ENCODE measurements at places on chromosomes 11 and 22.
A peak's percentile ranks its signal among the peaks of the same experiment; 100 is the strongest.

- no peak for DNase-seq
These were observed 157.7 kb downstream of the ADAMTS15 start for GRCh38 chr11:130606178-130606577.

- DNase-seq = no peak
These were observed 81.8 kb downstream of the TTC17 start for GRCh38 chr11:43440486-43440885.

- DNase-seq = no peak
These were observed 94.9 kb downstream of the SEZ6L start for GRCh38 chr22:26264162-26264561.

GRCh38 chr11:27227736-27228135 is 135.3 kb downstream of the CCDC34 start:
- no peak for DNase-seq

- DNase-seq = no peak
These were observed 3.2 kb downstream of the NELL1 start for GRCh38 chr11:20672575-20672974.

DNA sequence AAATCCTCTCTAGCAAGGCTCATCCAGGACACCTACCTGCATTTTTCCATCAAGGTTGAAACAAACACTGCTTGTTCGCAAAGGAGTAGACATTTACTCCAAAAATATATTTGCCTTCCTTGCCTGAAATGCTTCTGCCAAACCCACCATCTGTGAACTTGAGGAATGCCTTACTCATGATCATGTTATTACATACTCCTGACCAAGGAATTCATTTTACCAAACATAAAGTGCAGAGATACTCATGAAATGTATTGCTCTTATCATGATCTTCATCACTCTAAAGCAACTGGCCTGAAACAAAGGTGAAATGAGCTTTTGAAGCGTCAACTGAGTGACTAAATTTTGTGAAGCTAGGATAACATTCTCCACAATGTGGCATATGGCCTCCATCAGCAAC is 243.1 kb upstream of the CCDC179 start:
- DNase-seq = peak; percentile 21

GRCh38 chr22:34966980-34967565 is 98.9 kb upstream of the ISX start:
- peak; percentile 56 for DNase-seq

DNA sequence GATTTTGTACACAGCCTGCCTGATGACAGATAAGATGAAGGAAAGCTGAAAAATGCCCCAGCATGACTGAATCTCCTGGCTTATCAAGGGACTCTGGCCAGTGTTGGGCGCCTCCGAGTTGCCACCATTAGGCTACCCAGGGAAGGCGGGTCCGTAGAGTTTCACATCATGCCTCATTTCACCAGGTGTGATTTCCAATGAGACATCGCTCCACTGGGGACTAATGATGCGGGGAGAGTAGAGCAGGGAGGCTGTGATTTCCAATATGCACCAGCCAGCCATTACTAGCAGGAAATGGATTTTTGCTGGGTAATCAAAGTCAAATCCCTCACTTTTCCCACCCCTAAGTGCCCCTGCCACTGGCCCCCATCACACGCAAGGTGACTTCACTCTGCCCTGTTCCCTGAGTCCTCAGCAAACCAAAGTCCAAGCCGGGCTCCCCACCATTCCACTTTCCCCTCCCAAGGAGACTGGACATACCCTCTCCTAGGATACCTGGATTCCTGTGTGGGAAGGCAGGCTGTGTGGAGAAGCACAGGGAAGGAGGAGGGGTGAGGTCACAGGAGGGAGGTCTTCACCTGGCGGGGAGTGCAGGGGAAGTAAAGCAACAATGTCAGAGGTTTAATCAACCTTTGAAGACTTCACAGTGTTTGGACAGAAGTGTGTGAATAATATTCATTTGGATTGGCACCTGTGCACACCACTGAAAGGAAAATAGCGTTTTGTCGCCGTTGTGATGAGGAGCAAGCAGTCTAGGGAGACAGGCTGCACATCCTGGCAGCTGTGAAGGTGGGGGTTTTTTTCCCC is 613.3 kb upstream of the CADM1 start:
- DNase-seq = no peak

GRCh38 chr11:115959081-115959486 is 454.9 kb upstream of the CADM1 start:
- no peak for DNase-seq

- no peak for DNase-seq
These were observed 13.1 kb downstream of the NUMA1 start for GRCh38 chr11:72067266-72067665.

DNA sequence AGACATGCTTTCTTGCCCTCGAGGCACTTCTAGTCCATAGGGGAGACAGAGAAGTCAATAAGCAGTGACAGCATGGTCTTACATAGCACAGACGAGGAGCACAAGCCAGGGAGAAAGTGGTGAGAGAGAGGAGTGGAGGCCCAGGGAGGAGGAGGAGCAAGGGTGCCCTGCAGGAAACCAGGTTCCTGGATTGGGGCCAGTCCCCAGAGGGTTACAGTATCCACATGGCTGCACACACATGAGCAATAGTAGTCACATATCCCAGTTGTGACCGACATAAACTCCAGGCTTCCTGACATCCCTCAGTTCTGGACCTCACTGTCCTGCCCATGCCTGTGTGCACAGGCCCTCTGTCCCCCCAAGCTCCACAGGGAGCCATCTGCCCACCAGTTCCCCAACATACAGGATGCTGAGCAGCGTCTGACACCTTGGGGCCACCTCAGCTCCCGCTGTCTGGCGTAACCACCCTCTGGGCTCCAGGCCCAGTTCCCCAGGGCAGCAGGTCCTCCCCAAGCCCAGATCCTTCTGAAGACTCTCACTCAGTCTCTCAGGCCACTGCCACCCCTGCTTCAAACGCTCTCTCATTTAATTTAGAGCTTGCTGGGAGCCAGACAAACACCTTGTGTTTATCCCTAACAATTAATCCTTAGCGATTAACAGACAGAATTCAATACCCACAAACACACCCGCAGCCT is 53.7 kb downstream of the DSCAML1 start:
- no peak for DNase-seq

- DNase-seq = no peak
These were observed 363.7 kb upstream of the ISX start for GRCh38 chr22:34702279-34702678.

- no peak for DNase-seq
These were observed 34.7 kb upstream of the MYH9 start for GRCh38 chr22:36422287-36423014.

GRCh38 chr11:125264100-125265022 is 99.8 kb downstream of the PKNOX2 start:
- DNase-seq = no peak

- DNase-seq = no peak
These were observed 300.3 kb downstream of the ST3GAL4 start for GRCh38 chr11:126655807-126656128.

GRCh38 chr11:74682731-74683278 is 48.4 kb downstream of the CHRDL2 start:
- no peak for DNase-seq

DNA sequence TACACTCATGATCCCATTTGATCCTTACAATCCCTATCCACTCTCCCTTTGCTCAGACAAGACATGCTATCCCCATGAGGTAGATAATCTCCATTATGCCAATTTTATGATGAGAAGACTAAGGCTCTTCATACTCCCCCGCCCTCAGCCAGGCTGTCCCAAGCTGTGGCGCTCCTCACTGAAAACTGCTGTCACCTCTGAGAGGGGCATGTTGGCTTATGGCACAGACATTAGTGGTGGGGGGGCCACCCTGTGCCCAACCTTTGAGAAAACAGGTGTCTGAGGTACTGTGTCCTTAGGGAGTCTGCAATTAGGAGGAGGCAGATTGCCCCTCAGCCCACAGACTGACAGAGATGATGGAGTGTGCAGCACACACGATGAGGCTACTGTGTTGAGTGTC is 2.4 kb downstream of the DDTL start:
- DNase-seq = no peak

- no peak for DNase-seq
These were observed 5.3 kb downstream of the SPTBN2 start for GRCh38 chr11:66723693-66724092.

GRCh38 chr22:42967005-42967404 is 47.9 kb downstream of the PACSIN2 start:
- no peak for DNase-seq

GRCh38 chr11:68438658-68439259 is 21.8 kb upstream of the PPP6R3 start:
- no peak for DNase-seq

DNA sequence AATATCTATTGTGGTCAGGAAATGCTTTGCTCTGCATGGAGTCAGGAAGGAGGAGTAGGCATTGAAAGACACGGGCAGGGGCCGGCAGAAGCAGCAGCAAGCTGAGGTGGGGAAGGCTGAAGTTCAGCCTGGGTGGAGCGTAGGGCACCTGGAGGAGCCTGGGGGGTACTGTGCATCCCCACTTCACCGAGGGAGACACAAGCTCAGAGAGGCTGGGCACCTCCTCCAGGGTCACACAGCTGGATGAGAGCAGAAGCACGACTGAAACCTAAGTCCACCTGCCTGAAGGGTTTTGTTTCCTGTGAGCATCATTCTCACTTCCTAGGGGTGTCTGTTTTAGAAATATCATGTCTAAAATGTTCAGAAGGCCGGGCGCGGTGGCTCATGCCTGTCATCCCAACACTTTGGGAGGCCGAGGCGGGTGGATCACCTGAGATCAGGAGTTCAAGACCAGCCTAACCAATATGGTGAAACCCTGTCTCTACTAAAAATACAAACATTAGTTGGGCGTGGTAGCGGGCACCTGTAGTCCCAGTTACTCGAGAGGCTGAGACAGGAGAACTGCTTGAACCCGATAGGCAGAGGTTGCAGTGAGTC is 138.3 kb downstream of the MPPED1 start:
- DNase-seq = no peak

DNA sequence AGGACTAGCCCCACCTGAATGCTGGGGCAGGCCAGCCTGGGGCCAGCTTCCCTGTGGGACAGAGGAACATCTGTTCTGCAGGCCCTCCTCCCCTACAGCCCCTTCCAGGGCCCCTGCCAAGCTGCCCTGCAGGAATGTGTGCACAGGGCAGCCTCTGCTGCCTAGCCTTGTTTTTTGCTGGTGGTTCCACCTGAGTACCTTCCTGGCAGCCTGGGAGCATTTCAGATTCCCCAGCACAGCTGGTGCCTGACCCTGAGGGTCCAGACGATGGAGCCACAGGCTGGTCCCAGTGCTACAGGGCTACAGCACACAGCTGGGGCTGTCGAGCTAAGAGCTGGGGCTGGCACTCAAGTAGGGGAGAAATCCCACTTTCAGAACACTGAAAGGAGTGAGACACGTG is 22.3 kb upstream of the GPR83 start:
- DNase-seq = no peak

DNA sequence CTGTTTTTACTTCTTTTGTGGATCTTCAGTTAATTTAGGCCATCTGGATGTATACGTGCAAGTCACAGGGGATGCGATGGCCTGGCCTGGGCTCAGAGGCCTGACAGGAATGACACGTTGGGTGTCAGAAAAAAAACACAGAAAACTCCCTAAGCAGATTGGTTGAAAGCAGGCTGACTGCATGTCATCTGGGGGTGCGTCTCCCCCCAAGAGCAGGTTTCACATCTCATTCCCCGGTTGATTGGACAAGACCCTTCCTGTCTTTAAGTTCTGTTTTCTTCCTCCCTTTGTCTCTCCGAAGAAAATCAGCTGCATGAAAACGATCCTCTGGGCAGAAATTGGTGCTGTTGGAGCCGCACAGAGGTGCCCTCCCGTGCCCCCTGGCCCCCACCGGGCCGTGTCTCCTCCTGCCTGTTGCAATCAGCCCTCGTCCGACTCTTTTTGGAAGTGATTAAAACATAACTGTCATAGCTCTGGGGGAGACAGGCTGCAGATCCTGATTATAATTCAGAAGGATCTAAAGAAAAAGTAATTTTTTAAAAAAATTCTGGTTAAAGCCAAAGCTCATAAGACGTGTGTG is 71.8 kb upstream of the PARVG start:
- DNase-seq = peak; percentile 30

DNA sequence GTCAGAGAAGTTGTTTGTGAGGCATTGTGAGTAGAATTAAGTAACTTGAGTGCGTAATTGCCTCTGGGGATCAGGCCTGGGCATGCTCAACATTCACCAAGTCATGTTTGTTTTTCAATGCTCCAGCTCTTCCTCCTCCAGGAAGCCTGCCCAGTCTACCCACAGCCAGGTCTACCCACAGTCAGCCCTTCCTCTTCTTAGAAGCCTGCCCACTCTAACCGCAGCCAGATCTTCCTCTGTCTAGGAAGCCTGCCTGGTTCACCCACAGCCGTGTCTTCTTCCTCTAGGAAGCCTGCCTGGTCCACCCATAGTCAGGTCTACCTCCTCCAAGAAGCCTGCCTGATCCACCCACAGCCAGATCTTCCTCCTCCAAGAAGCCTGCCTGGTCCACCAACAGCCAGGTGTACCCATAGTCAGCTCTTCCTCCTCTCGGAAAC is 25.0 kb downstream of the LRP5 start:
- no peak for DNase-seq

GRCh38 chr11:123452794-123453193 is 22.7 kb downstream of the GRAMD1B start:
- DNase-seq = no peak

GRCh38 chr11:38005597-38005996 is 1407.6 kb upstream of the RAG2 start:
- no peak for DNase-seq

DNA sequence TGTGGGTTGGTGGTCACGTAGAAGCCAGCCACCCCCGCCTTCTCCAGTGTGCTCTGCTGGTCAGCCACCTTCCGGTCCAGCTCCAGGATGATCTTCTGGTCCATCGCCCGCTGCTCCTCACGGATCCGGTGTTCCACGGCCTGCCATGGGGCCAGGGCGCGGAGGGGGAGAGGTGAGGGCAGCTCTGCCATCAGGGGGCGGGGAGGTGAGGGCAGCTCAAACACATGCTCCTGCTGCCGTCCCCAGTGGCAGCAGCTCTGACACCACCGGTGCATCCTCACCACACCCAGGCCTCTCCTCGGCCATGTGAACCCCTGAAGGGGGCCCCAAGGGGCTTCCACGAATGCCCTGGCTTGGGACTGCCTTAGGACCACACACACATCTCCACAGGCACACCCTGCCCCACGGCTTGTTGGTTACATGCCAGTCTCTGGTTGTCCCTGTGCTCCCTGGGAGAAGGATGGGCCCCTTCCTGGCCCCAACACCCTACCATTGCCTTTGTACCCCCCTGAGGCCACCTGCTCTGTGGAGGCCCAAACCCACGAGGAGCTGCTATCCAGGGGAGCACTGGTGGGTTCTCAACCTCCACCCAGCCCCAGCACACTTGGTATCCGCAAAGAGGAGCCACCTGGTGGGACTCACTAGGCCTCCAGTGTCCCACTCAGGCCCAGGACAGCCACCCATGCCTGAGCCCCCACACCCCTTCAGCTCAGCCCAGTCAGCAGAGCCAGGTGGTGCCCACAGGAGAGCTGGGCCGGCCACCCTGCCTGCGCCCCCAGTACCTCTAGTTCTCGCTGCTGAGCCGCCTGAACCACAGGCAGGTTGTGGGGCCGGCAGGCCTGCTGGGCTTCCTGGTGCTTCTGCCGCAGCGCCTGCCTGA is 4.3 kb downstream of the DGCR6L start:
- DNase-seq = no peak
